ENCODE measurements at places on chromosomes 6 and 20. TPM values are rescaled to one million over a fixed set of nuclear protein-coding genes. Genes with fewer than 3 reads are reported as not detected.

Gene CGA
- total RNA-seq = 5.5 TPM

Gene TCF21
- total RNA-seq = not detected

Gene SLC2A4RG
- total RNA-seq = 59.7 TPM

Gene CCNC
- total RNA-seq = 74.5 TPM

Gene TRDN
- 0.11 TPM for total RNA-seq

Gene SRMS
- total RNA-seq = not detected

Gene RAB44
- not detected for total RNA-seq

DNA sequence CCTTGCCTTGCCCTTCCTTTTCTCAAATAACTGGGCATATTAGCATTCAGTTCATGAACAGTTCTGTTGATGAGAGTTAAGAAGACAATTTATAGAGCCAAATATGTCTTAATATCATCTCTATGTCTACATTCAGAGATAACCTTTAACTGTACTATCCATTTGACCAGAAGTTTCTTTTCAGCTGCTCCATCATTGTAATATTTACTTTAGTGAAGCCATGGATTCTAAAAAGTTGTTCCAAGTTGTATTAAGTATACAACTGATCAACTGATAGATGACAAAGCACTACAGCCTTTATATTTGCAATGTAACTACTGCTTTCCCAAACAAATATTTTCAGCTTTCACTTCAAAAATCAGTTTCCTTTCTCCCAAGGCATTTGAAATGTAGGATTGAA lies 1252.7 kb downstream of the EPHA7 start:
- H3K4me3 ChIP-seq = no peak overlapping the region
- no peak for DNase-seq
- no peak overlapping the region for H3K27ac ChIP-seq
- no peaks in the 10 kb centered on the region for H3K27me3 ChIP-seq

GRCh38 chr6:143408787-143409162 lies 41.7 kb downstream of the ADAT2 start:
- H3K4me1 ChIP-seq = peaks cover 20% of the 10 kb centered on the region
- H3K27ac ChIP-seq = peak overlapping the region; percentile 27
- H3K36me3 ChIP-seq = peaks cover 2% of the 10 kb centered on the region
- no peak overlapping the region for H3K4me3 ChIP-seq
- H3K27me3 ChIP-seq = no peaks in the 10 kb centered on the region

DNA sequence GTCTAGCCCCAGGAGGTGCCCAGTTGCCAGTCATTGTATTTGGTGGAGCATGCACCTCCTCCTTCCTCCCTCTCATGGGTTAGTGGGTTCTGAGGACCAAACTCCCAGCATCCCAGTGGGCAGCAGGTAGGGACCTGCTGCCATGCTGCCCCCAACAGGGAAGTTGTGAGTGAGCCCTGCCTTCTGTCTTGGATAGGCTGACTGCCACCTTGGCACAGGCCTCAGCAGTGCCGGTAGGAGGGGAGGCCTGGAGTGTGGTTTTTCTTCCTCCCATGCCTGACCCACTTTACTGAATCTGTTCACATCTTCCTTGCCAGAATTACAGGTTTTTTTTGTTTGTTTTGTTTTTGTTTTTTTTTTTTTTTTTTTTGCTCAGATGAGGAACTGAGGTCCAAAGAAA lies 24.5 kb downstream of the PLCG1 start:
- H3K4me1 ChIP-seq = peaks cover 14% of the 10 kb centered on the region
- no peak overlapping the region for H3K4me3 ChIP-seq
- no peaks in the 10 kb centered on the region for H3K27me3 ChIP-seq
- H3K36me3 ChIP-seq = peaks cover 21% of the 10 kb centered on the region
- no peak overlapping the region for H3K27ac ChIP-seq
- no peak for DNase-seq

- DNase-seq = no peak
- H3K36me3 ChIP-seq = no peaks in the 10 kb centered on the region
- peaks cover 11% of the 10 kb centered on the region for H3K27me3 ChIP-seq
- H3K27ac ChIP-seq = no peak overlapping the region
- H3K4me1 ChIP-seq = no peaks in the 10 kb centered on the region
These were observed 45.1 kb downstream of the JPH2 start for GRCh38 chr20:44141873-44142272.

DNA sequence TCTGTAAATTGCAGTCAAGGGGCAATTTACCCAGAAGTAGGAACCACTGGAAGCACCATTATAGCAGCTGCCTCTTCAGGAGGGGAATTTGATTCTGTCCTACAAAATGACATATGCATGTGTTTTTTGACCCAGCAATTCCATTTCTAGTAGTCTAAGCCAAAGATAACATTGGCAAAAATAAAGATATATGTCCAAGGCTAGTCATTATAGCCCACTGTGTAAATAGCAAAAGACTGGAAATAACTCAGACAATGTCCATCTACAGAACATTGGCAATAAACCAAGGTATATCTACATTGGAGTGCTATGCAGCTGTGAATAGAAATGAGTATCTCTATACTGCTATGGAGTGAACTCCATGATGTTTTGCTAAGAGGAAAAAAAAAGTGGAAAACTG lies 12.5 kb upstream of the PANK2 start:
- no peaks in the 10 kb centered on the region for H3K4me1 ChIP-seq
- H3K27ac ChIP-seq = no peak overlapping the region
- DNase-seq = no peak
- no peaks in the 10 kb centered on the region for H3K27me3 ChIP-seq

GRCh38 chr6:88361298-88361697 lies 195.2 kb upstream of the CNR1 start:
- H3K4me3 ChIP-seq = no peak overlapping the region
- no peaks in the 10 kb centered on the region for H3K27me3 ChIP-seq
- no peaks in the 10 kb centered on the region for H3K36me3 ChIP-seq
- H3K4me1 ChIP-seq = no peaks in the 10 kb centered on the region

DNA sequence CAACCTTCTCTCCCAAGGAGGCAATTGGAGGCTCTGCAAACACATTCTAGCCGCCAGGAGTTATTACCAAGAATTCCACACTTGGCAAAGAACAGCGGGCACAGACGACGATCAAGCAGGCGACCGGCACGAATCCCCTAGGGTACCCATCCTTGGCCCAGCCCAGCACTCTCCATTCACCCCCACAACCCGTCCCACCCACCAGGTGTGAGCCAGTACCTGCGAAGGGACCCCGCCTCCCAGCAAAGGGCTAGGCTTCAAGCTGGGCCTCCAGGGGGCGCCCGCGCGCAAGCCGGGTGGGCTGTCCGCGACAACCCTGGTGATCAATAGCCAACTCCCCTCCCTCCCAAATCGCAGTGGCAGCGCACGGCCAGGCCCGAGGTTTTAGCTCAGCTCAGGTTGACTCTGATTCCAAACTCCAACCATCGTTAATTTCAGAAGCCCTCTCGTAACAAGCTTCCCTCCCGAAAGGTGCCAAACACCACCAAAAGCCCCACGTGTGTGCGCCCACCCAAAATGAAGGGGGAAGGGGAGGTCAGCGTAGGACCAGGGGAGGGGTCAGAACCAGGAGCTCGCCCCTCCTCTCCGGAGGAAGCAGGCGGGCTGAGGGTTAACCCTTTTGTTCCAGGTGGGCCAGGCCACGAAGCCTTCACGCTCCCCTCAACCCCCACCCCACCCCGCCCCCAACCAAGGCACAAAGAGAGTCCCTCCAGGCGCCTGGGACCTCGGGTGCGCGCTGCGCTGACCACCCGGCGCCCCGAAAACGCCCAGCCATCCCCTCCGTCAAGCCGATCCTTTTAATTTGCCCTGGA lies 2.1 kb downstream of the SALL4 start:
- peak; percentile 99 for DNase-seq
- peak overlapping the region; percentile 99 for H3K4me3 ChIP-seq
- no peaks in the 10 kb centered on the region for H3K27me3 ChIP-seq

- no peak overlapping the region for H3K4me3 ChIP-seq
- no peak overlapping the region for H3K27ac ChIP-seq
- DNase-seq = no peak
- peaks cover 31% of the 10 kb centered on the region for H3K27me3 ChIP-seq
- no peaks in the 10 kb centered on the region for H3K4me1 ChIP-seq
- H3K36me3 ChIP-seq = no peaks in the 10 kb centered on the region
These were observed 119.0 kb upstream of the STMND1 start for GRCh38 chr6:16982807-16983206.

- peaks cover 16% of the 10 kb centered on the region for H3K4me1 ChIP-seq
- H3K27ac ChIP-seq = no peak overlapping the region
- H3K36me3 ChIP-seq = peaks cover 3% of the 10 kb centered on the region
- no peak overlapping the region for H3K4me3 ChIP-seq
These were observed 7.9 kb upstream of the OSER1 start for GRCh38 chr20:44218446-44218845.

DNA sequence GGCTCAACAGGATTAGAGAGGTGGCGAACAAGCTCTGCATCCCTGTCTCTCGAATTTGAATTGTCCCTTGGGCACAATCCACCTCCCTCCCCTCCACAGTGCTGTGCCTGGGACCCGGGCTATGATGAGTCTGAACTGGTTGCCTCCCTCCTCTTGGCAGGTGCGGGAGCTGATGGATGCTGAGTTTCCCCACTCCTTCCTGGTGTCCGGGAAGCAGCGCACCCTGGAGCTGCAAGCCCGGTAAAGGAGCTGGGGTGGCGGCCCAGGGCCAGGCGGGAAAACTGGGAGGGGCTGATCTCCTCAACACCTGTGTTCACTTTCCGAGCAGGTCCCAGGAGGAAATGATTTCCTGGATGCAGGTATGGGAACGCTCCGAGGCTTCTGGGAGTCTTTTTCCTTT lies 14.9 kb downstream of the FGD2 start:
- peaks cover 21% of the 10 kb centered on the region for H3K4me1 ChIP-seq
- no peaks in the 10 kb centered on the region for H3K36me3 ChIP-seq
- DNase-seq = no peak
- peaks cover 14% of the 10 kb centered on the region for H3K27me3 ChIP-seq
- H3K27ac ChIP-seq = no peak overlapping the region
- no peak overlapping the region for H3K4me3 ChIP-seq

GRCh38 chr20:50215926-50216325 lies 25.3 kb downstream of the CEBPB start:
- H3K27ac ChIP-seq = peak overlapping the region; percentile 96
- peak overlapping the region; percentile 38 for H3K4me3 ChIP-seq
- no peak for DNase-seq
- H3K36me3 ChIP-seq = no peaks in the 10 kb centered on the region
- peaks cover 36% of the 10 kb centered on the region for H3K4me1 ChIP-seq

DNA sequence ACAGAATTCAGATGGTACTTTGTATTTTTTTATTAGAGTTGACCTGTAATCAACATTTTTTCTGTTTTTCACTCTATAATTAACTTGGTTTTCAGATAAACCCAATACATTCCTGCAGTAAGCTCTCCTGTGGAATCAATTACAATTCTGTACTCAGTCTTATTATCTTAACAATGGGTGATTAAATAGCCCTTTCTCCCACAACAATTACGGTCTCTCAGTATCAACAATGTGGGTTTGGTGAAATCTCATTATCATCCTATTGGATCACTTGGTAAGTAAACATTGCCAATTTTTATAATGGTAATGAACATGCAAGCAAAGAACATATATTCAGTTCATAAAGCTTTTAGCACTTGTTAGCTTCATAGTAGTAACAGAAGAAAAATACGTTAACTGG lies 438.9 kb upstream of the EPHA7 start:
- DNase-seq = no peak
- H3K27ac ChIP-seq = no peak overlapping the region
- H3K4me1 ChIP-seq = peaks cover 4% of the 10 kb centered on the region

DNA sequence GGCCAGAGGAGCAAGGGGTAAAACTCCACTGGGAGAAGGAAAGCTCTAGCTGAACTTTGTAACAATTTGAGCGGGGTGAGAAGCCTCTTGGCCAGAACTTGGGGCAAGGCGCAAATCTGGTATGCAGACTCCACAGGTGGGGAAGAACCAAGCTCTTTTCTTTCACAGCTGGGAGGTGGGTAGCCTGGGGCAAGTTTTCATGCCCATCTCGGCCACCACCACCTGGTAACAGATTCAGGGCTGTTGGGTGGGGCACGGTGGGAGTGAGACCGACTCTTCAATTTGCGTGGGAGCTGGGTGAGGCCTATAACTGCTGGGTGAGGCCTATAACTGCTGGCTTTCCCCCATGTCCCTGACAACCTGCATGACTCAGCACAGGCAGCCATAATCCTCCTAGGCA lies 37.5 kb downstream of the SDHAF4 start:
- no peaks in the 10 kb centered on the region for H3K4me1 ChIP-seq
- no peak overlapping the region for H3K4me3 ChIP-seq
- H3K36me3 ChIP-seq = no peaks in the 10 kb centered on the region
- no peaks in the 10 kb centered on the region for H3K27me3 ChIP-seq
- no peak overlapping the region for H3K27ac ChIP-seq

GRCh38 chr6:166939345-166939744 lies 17.0 kb downstream of the RNASET2 start:
- H3K4me3 ChIP-seq = no peak overlapping the region
- no peak for DNase-seq
- H3K27me3 ChIP-seq = no peaks in the 10 kb centered on the region
- H3K36me3 ChIP-seq = peaks cover 11% of the 10 kb centered on the region

DNA sequence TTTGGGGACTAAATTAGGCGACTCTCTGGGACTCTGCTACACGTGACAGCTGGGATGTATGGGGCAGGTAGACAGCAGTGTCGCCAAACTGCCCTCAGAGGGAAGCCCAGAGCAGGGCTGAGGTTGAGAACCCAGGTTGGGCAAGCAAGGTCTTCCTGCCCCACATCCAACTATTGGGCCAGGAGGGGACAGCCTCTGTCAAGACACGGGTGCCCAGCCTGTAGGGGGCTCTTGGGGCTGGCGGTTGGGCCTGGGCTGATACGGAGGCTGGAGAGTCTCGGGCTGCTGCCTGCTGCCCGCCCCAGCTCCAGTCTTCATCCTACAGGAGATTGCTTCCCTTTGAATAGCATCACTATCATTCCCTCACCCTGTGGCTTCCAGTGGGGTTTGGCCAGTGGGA lies 33.3 kb downstream of the CPNE5 start:
- no peaks in the 10 kb centered on the region for H3K36me3 ChIP-seq
- no peak for DNase-seq
- no peak overlapping the region for H3K4me3 ChIP-seq
- H3K4me1 ChIP-seq = peaks cover 3% of the 10 kb centered on the region

DNA sequence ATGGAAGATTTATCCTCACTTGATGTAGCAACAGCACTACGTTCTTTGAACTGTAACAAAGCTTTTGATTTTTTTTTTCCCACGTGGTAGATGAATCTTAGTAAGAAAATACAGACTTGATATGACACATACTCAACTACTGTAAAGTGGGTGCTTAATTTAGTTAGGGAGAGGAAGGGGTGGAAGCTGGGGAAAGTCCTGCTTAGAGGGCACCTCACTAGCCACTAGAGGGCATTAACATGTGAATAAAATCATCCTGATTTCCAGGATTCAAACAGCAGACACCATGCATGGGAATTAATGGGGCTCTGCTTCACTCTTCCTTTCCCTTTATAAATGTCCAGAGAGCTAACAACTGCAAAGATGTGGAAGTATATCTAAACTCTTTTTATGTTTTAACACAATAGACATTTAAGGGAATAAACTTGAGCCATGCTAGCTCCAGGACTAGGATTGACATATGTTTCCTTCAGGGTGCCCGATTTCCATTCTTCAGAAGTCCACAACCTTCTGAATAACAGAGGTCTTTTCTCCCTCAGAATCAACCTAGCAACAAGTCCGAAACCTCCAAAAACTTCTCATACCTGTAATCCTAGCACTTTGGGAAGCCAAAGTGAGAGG lies 250.1 kb downstream of the ATXN1 start:
- no peaks in the 10 kb centered on the region for H3K36me3 ChIP-seq
- peak overlapping the region; percentile 77 for H3K27ac ChIP-seq
- H3K27me3 ChIP-seq = no peaks in the 10 kb centered on the region
- H3K4me3 ChIP-seq = no peak overlapping the region
